Upper lobe of left lung (tissue), 6 donors: ENCODE measurements at places on chromosomes 3 and 15. TPM values are rescaled to one million over a fixed set of nuclear protein-coding genes. Genes with fewer than 3 reads are reported as not detected.

DNA sequence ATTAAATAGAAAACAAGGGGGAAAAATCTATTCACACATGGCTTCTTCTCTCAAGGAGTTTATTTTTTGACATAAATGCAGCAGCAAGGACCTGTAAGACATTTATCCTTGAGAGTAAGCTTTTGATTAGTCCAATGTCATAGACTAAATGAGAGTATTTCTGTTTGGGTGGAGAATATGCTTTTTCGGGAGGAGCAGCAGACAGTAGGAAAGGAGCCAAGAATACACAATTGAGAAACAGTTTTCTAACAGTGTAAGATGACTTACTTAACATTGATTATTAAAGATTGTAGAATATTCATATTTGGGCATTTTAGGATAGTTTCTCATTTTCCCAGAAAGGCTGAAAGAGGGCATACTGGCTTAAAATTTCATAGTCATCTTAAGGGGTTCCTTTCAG, 65.9 kb upstream of the PAQR5 start:
- DNase-seq = no peak

DNA sequence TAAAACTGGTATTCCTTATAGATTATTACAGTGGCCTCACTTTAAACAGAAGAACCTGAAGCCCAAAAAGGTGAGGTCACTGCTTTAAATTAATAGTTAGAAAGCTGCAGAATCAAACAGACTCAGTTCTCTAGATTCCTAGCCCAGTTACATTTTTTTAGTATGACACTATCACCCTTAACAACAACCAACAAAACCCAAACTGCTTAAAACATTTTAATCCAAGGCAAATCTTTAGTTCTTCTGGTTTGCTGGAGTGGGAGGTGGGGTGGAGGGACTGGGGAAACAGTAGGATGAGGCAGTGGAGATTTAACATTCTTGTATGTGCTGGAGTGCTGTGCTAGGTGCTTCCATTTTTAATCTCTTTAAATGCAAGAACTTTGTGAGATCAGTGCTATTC, 631.6 kb upstream of the KCNMB2 start:
- no peak for DNase-seq

- DNase-seq = no peak
These were observed 67.7 kb downstream of the CPN2 start for GRCh38 chr3:194283221-194284006.

DNA sequence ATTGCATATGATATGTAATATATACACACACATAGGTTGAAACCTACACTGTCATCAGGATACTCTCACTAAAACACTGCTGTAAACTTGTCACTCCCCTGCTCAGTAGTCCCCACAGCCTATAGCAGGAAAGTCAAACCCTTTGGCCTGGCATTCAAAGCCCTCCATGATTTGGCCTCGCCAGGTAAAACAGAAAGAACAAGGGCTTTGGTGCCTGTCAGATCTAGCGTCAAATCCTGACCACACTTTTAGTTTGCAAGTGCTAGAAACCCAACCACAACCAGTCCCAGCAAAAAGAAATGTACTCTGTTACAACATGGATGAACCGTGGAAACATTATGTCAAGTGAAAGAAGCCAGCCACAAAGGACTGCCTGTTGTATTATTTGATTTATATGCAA, 11.4 kb downstream of the CRABP1 start:
- DNase-seq = no peak

DNA sequence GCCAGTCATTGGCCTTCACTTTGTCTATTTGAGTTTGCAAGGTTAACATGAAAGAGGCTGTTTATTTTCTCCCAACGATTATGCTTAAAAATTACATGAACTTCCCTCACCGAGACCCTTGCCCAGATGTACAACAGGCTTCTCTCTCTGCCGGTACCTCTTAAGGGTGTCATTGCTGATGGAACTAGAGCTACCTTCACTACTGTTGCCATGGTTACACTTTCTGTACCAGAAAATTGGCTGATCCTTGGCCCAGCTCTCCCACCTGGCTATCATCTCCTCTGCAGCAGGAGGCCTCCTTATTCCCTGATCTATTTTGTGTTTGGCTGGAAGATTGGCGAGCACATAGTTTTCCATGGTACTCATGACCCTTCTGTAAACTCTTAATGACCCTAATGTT, 24.0 kb upstream of the LIPC start:
- no peak for DNase-seq

The FMN1 gene
- total RNA-seq = 72.6 TPM

The MME gene
- total RNA-seq = 79.0 TPM

The CLEC3B gene
- total RNA-seq = 29.0 TPM

The GPR149 gene
- total RNA-seq = not detected

The GOLGA8M gene
- 1.6 TPM for total RNA-seq

The SEMA5B gene
- 0.33 TPM for total RNA-seq

The SLC6A11 gene
- not detected for total RNA-seq
